Cortex of kidney (tissue), 1 donor: ENCODE measurements at places on chromosomes 4 and X.

- DNase-seq: no peak
These were observed 73.3 kb downstream of the DCTD start for GRCh38 chr4:182843808-182844325.

- DNase-seq: no peak
These were observed 336.9 kb downstream of the ZNF674 start for GRCh38 chrX:46208225-46208854.

DNA sequence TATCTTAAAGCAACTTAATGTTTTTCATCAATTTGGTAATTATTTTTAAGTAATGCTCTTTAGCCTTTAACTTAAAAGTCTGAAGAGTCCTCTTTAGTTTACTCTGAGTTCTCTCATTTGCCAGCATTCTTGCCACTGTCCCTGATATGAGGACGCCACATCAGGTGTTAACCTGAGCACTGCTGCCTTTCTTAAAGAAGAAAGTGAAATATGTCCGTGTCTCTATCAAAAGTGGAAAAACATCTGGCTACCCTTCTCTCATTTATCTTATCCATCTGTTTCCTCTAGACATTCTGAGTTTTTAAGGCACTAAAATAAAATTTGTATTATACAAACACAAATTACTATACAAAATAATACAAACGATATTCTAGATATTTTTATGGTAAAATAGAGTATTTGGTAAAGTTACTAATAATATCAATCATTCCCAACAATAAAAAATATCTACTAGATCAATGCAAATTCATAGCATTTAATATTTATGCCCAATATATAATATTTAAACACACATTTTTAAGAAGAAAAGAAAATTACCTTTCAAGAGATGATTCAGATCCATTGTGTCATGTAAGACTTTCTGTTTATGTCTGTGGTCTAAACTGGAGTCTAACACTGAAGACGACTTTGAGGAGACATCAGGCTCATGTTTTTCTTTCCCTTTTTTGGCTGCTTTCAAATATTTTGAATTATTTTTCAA is 14.0 kb downstream of the CFAP97 start:
- DNase-seq: no peak

GRCh38 chr4:169604131-169604900 is 8.1 kb downstream of the NEK1 start:
- DNase-seq: no peak

DNA sequence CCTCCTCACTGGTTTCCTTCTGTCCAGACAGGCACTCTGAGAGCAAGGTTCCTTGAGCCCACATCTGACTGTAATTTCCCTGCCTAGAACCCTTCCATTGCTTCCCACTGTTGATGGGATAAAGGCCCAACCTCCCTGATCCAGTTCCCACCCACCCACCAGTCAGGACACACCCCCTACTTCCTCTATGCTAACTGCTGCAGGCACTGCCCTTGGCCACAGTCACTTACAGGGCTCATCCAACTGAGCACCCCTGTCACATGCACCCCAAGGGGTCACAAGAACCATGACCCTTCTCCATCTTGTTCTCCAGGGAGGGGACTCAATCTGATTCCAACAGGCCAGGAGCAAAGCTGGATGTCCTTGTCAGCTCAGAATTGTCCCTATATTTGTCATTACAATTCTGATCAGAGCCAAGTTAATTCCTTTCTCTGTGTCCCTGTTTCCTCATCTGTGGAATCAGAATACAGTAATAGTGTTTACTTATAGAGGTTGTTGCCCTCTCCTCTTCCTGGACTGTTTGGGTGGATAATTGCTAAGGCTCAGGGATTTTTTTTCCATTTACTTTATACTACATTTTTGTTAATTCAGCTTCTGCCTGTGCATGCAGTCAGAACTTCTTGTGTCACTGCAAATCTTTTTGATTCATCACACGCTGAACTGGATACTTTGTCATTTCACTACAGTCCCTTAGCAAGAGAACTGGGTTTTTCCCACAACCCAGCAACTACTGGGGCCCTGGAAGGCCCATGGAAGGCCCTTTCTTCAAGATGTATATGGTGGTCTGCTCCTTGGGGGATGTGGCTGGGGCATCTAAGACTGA is 105.6 kb upstream of the MAMLD1 start:
- no peak for DNase-seq

- DNase-seq: no peak
These were observed 235.9 kb downstream of the SHOX start for GRCh38 chrX:866441-866990.
